ENCODE measurements at places on chromosomes 6 and 20. TPM values are rescaled to one million over a fixed set of nuclear protein-coding genes. Genes with fewer than 3 reads are reported as not detected.

ACTL10 gene
- 2.7 TPM for total RNA-seq

MLN gene
- total RNA-seq = not detected

PRR18 gene
- not detected for total RNA-seq

MAS1 gene
- under 0.01 TPM for total RNA-seq

DOK5 gene
- total RNA-seq = 35.9 TPM

RNGTT gene
- 28.9 TPM for total RNA-seq

NOTCH4 gene
- total RNA-seq = 1.5 TPM

FOXQ1 gene
- total RNA-seq = not detected

KIF13A gene
- 56.2 TPM for total RNA-seq

CDSN gene
- not detected for total RNA-seq

SLC17A2 gene
- total RNA-seq = not detected

GPR6 gene
- total RNA-seq = not detected
